NCI-H1105 treated with DMSO at 0.1 percent for 48 hours (cell line): ENCODE measurements at places on chromosomes 1 and 21.

DNA sequence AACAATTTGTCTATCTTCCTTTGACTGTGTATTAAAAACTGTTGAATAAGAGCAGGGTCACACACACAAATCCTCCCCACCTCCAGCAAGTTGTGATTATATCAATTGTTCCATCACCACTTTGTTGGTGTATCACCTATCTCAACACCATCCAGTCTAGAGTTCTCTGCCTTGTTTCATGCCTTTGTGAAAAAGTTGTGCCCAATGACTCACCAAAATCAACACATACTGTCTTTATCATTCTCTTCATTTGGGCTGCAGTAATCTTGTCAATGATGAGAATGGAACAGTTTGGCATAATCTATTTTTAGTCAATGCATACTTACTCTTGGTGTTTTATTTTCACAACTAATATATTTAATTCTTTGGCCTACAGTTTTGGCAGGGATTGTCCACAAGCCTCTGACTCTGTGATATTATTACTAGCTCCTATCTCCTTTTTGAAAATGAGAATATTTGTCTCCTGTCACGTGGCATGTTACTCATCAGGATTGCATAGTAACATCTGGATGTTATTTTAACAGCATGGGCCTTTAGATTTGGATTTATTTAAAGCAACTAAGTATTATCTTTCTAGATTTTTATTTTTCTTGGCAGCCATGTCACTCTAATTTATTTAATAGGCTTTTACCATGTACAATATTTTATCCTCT is 5.1 kb downstream of the C1orf87 start:
- no peak for DNase-seq

DNA sequence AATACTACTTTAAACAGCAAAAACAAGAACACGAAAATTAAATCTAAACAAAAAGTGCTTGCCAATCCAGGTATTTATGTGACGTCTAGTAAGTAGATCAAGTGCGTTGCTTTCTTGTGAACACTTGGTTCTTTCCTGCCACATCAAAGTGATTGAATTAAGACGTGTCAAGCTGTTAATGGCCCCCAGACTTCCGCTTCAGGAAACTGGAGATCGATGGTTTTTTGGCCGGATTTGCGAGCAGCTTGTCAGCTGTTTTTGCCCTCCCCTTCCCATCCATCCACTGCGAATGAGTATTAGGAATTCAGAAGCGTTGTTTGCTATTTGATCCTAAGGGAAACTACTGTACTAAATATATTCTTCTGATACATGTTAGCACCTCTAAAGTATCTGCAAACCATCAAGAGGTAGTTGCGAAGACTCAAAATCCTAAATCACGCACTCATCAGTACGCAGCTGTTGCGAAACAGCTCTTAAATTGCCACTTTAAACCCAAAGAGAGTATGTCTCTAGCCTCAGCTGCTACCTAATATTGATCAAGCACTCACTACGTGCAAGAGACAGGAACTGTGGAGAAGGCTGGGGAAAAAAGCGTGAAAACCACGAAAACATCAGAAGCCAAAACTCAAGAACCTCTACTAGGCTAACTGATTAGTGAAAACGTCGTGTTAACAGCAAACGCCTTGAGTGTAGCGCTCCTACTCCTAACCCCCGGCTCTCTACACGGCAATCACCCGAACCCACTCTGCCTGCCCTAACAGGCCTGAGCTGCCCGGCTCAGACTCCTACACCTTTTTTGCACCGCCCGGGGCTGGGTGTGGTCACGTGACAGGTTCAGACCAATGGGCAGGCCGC is 473 bp upstream of the BRDT start:
- no peak for DNase-seq

- DNase-seq = peak; percentile 26
Observed at GRCh38 chr1:67441183-67441582, 11.0 kb upstream of the SERBP1 start.

- peak; percentile 35 for DNase-seq
Observed at GRCh38 chr21:36699546-36700294, 805 bp downstream of the SIM2 start.

DNA sequence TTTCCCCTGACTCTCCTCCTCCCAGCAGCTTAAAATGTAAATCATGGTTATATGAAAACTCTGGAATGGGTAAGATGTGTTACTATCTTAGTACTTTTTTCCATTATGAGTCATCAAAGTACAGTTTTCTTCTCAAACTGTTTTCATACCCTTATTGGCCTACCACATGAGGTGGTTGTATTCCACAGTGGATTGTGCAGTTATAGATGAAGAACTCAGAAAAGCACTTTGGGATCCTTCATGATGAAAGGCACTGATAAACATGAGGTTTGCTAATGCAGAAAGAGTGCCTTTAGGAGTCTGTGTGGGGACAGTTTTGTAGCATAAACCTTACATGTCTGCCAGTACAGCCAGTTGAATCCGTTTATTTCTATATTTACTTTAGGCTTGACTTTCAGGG is 32.0 kb upstream of the MYOCOS start:
- DNase-seq = no peak

GRCh38 chr1:62849031-62849430 is 65.1 kb downstream of the ATG4C start:
- DNase-seq = no peak

GRCh38 chr1:118984086-118984721 is 3.9 kb downstream of the TBX15 start:
- no peak for DNase-seq

- peak; percentile 79 for DNase-seq
Observed at GRCh38 chr1:156705918-156706656, 704 bp upstream of the CRABP2 start.

GRCh38 chr1:24393892-24394291 is 19.7 kb downstream of the STPG1 start:
- no peak for DNase-seq
